ENCODE measurements at places on chromosomes 13 and 19.

DNA sequence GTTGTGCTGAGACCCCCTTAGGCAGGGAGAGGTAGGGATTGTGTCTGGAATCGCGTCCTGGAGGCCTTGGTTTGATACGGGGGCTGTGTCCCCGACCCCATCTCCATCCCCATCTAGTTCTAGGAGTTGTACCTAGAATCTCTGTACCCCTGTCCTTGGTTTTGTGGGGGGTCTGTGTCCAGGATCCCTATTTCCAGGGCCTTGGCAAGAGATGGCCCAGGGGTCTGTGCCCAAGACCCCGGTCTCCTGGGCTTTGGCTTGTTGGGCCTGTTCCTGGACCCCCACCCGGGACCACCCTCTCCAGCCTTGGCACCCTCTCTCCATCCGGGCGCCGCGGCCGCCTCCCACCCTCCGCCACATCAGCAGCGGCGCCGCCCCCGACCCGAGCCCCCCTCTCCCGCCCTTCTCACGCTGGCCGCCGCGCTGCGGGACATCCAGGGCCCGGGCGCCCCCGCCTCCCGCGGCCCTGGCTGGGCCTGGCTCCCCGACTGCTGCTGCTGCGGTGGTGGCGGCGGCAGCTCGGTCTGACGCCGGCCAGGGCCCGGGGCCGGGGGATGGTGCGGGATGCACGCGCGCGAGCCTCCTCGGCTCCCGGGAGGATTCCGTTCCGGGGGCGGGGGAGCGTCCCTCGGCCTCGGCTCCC is at the start of gene NUMBL:
Gene NUMBL (minus strand): TSS at position 602 of the 643 bp plus-strand sequence. CDS start 168 bp downstream, at position 434.
- DNase-seq, result no peak

- DNase-seq, result no peak
Observed at GRCh38 chr13:81138353-81138980, 797.5 kb upstream of the SPRY2 start.

- DNase-seq, result no peak
Observed at GRCh38 chr19:13503570-13504235, 2.6 kb downstream of the CACNA1A start.

GRCh38 chr19:18781885-18782527 is 9.1 kb downstream of the COMP start:
- DNase-seq, result no peak

DNA sequence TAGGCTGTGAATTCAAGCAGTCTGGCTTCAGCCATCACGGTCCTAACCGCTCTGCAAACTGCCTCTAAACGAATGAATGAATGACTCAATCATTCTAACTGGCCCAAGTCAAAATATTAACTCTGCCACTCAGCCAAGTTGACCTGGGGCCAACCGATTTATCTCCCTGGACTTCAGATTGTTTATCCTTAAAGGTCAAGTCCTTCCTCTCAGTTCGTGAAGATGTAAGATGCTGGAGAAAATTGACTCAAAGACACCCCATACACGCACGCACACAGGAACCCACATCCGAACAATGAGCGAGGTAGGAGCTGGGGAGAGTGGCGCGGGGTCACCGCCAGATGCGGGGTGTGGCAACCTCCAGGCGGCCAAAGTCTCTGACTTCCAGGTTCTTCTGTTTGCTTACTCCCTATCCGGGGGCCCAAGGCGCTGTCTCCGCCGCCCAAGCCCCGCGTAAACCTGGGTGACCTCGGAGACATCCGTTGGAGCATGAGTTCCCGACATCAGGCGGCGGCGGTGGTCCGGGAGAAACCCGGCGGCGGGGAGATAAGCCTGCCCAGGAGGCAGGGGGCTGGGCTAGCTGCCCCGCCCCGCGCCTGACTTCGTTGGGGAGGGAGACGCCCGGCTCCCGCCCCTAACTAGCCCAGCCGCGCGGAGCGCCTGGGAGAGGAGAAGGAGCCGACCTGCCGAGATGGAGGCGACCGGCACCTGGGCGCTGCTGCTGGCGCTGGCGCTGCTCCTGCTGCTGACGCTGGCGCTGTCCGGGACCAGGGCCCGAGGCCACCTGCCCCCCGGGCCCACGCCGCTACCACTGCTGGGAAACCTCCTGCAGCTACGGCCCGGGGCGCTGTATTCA is at the start of gene CYP2S1:
Gene CYP2S1 (plus strand): TSS at position 646 of the 856 bp plus-strand sequence. CDS start 46 bp downstream, at position 692.
- peak; percentile 13 for DNase-seq

- DNase-seq, result peak; percentile 48
Observed at GRCh38 chr19:45882652-45883585, 3.0 kb downstream of the IRF2BP1 start.

DNA sequence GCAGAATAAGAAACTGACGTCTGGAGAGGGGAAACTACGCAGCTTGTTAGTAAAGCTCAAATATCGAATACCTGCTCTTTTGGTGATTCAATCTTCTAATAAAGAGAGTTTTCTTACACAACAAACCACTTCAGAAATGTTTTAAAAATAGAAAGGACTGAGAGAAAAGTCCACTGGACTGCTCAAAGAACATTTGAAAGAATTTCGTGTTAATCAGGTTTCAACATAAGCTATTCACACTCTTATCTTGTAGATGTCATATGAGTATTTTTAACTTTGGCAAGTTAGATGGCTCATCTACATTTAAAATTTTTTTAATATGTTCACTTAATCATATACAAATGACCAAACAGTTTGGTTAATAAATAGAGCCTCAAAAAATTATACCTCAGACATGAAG is 95.6 kb upstream of the FAM216B start:
- DNase-seq, result no peak

DNA sequence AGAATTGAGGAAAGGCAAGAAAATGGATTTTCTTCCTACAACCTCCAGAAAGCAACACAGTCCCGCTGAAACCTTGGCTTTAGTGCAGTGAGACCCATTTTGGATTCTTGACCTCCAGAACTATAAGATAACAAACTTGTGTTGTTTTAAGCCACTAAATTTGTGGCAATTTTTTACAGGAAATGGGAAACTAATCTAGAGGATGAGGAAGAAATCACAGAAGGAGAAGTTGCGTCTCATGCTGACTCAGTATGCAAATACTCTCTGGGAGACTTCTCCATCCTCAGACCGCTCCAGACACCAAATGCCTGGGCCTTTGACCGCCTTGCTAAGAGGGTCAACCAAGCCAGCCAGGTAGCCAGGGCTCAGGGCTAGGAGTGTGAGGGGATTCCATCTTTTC is 13.1 kb upstream of the CEACAM16 start:
- peak; percentile 16 for DNase-seq

- DNase-seq, result no peak
Observed at GRCh38 chr13:48728876-48729275, 75.1 kb downstream of the CYSLTR2 start.

Data from retinal pigment epithelial cell (primary cell).